Head of caudate nucleus (tissue), 42 donors: ENCODE measurements at places on chromosomes 4 and X.

DNA sequence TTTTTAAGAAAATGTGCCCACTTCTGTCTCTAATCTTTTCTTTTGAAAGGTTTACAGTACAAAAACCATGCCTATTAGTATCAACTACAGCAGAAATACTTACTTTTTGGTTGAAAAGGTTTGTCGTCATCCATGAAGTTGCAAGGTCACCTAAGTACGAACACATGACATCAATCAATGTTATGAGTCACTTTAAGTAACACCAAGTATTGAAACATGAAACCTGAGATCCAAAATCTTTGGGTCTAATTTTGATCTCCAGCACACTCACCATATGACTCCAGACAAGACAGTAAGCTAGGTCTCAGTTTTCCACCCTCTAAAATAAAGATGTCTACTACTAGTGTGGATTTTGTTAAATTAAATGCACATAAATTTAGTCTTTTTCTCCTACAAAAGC is 8.4 kb downstream of the ZNF280C start:
- no peak for DNase-seq

GRCh38 chr4:165112368-165113121 is at the start of gene TMEM192:
Gene TMEM192, minus strand, starts transcription at chr4:165112860. Its CDS starts 87 bp downstream, at chr4:165112773.
- peak; percentile 98 for DNase-seq

DNA sequence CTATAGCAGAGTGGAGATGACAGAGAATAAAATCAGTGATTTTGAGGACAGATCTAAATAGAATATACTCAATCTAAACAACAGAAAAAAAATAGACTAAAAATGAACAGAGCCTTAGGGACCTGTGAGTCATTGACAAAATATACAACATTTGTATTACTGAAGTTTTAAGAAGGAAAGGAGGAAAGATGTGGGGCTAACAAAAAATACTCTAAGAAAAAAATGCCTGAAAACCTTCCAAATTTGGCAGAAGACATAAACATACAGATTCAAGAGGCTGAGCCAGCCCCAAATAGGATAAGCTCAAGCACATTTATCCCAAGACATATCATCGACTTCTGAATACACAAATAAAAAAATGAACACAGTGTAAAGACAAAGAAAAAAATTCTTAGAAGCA is 123.6 kb upstream of the INTU start:
- no peak for DNase-seq

- no peak for DNase-seq
Measured at GRCh38 chr4:137393044-137393443, 139.2 kb downstream of the PCDH18 start.

DNA sequence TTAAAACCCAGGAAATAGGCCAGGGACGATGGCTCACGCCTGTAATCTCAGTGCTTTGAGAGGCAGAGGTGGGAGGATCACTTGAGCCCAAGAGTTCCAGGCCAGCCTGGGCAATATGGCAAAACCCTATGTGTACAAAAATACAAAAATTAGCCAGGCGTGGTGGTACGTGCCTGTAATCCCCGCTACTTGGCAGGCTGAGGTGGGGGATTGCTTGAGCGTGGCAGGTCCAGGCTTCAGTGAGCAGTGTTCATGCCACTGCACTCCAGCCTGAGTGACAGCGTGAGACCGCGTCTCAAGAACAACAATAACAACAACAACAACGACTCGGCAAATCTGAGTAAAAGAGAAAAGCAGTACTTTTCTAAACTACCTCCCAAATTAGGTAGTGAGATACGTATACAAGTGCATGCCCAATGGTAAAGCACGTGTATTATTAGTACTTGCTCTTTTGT is 13.0 kb upstream of the NDUFC1 start:
- DNase-seq, result no peak

- no peak for DNase-seq
Measured at GRCh38 chrX:108138814-108139702, 47.5 kb downstream of the ATG4A start.

DNA sequence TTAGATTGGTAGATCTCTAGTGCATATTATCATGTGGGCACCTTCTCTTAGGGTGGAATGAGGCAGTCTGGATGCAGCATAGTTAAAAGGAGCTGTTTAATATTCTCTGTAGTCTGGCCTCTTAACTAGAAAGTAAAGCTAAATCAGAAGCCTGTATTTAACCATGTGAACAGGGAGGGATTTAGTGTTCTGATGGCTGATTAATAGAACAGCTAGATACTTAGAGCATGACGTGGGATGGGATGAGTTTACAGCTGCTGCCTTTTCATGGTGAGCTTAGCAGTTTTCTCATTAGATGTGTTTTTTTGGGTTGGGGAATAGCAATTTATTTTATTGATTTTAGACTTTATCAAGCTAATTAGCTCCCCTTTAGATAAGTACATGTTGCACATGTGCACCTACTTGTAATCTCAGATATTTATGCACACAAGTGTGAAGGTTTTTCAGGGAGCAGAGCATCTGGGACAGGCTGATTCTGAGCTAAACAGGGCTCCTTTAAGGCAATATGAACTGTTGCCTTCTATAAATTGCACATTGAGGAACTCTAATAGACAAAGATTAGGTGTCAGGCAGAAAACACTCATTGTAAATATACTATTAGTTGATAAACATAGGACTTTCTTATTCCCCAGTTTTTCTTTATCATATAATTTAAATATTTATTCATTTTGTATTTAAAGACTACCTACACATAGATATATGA is 34.1 kb downstream of the YIPF6 start:
- no peak for DNase-seq

- DNase-seq, result peak; percentile 14
Measured at GRCh38 chr4:148443512-148444295, 1.5 kb upstream of the NR3C2 start.
